ENCODE measurements at places on chromosomes 3 and 15.

- no peak for DNase-seq
Observed at GRCh38 chr15:93820566-93820965, 410.8 kb upstream of the MCTP2 start.

DNA sequence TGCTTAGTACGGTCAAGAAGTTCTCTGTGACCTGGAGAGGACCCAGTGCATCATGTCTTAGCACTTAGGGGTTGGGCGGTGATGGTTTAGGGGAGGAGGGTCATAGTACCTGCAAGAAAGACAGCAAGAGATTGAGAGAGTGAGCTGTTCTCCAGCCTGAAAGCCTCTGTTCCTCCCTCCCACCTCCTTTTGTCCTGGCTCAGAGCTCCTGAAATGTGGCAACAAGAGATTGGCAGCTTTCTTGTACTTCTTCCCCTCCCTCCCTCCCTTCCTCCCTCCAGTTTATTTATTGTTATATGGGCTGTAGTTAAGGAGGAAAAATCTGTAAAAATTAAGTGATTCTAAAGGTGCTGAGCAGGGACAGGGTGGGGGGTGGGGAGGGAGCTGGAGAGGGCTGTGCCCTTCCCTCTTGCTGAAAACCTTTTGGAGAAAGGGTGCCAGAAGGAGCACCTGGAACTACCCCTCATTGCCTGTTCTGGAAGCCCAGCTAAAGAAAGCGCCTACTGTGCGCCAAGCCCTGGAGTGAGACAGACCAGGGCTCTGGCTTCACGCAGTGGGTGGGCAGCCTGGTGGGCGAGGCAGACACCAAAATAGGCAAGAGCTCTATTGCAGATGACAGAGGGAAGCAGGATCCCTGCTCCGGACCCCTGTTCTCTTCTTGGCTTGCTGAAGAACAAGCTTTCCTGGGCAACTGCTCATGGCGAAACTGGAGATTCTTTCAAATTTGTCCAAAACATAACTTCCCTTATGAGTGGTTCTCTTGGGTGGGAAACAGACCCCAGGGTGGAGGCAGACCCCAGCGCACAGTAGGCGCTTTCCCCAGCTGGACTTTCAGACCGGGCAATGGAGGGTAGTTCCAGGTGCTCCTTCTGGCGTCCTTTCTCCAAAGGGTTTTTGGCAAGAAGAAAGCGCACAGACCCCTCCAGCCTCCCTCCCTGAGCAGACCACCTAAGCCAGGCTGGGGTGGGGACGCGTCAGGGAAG lies 35.6 kb downstream of the LINGO1 start:
- DNase-seq = no peak

DNA sequence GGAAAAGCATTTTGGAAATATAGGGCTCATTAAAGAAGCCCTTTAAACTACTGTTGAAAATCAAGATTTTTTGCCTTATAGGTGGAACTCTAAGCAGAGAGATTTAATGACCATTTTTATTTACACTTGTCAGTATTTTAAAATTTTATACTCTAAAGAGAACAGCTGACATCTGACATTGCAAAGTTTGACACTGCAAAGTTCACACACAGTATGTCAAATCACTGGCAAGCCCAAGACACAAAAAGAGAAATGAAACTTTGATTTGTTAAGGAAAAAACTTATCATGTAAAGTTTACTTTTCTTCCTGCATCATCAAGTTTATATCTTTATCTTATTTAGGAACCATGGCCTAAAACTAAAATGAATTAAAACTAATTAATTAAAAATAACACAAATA lies 40.2 kb downstream of the DPH6 start:
- DNase-seq = no peak

DNA sequence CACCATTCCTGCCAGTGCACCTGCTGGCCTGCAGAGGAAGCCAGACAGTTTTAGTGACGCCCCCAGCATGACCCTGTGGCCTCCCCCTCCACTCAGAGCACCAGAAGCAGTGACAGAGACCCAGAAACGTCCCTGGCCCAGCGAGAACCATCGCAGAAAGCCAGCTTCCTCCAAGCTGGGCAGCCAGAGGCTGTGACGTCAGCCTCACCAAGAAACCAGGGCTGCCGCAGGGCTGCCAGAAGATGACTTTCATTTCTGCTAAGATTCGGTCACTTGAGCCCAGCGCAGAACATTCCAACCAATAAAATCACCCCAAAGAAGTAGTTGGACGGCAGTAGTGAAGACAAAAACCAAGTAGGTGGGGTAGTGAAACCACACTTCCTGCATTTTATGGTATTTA lies 29.6 kb upstream of the RPL32 start:
- DNase-seq = no peak

DNA sequence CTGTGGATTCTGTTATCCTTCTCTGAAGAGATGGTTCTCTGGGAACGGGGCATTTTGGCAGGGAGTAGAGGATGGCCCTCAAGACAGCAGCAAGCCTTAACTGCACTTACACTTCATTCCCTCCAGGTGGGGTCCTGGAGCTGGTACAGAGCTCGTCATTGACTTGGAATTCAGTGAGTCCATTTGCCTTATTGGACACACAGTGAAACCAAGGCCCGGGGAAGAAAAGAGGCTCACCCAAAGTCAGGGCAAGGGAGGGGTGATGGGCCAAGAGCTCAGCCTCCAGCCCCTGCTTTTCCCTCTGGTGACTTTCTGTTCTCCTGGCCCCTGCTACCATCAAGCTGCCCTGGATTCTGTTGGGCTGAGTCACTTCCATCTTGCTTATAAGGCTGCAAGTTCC lies 125.6 kb downstream of the ETFA start:
- DNase-seq = no peak

DNA sequence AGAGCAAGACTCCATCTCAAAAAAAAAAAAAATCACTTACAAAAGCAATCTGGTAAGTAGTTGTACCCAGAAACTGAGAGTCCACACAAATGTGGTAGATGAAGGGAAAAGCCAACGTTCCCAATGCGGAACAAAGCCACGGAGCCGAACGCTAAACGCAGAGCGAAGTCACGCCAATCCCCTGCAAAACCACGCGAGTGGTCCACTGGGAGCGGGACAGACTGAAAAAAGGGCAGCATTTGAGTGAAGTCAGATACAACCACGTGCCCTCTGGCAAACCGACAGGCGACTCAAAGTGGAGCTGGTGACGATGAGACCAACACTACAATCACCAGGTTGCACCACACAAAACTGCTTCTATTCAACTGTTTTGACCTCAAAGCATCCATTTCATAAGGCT lies 246.1 kb upstream of the LYSMD4 start:
- DNase-seq = no peak

DNA sequence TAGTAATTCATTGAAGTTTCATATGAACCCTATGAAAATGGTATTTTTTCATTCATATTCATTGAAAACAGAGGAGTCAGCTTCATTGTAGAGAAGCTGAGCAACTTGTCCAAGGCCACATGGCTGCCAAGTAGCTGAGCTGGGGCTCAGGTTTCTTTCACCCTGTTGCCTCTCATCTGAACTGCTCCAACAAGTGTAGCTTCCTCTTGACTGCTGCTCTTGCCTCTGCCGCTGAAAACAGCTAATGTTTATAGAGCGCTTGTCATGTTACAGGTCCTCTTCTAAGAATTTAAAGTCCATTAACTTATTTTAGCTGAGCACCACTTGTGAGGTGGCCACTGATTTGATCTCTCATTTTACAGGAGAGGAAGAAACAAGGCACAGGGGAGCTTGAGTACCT lies 81.1 kb downstream of the PDCD6IP start:
- DNase-seq = no peak

DNA sequence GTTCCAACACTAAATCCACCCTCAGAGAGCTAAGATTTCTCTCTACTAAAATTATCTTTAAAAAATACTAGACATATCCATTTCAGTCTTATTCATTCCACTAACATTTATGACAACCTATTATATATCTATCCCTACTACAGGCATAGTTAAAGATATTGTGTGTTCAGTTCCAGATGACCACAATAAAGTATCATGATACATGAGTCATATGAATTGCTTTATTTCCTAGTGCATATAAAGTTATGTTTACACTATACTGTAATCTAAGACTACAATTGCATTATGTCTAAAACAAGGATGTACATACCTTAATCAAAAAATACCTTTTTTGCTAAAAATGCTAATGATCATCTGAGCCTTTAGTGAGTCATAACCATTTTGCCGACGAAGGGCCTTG lies 19.4 kb downstream of the SHOX2 start:
- DNase-seq = no peak

DNA sequence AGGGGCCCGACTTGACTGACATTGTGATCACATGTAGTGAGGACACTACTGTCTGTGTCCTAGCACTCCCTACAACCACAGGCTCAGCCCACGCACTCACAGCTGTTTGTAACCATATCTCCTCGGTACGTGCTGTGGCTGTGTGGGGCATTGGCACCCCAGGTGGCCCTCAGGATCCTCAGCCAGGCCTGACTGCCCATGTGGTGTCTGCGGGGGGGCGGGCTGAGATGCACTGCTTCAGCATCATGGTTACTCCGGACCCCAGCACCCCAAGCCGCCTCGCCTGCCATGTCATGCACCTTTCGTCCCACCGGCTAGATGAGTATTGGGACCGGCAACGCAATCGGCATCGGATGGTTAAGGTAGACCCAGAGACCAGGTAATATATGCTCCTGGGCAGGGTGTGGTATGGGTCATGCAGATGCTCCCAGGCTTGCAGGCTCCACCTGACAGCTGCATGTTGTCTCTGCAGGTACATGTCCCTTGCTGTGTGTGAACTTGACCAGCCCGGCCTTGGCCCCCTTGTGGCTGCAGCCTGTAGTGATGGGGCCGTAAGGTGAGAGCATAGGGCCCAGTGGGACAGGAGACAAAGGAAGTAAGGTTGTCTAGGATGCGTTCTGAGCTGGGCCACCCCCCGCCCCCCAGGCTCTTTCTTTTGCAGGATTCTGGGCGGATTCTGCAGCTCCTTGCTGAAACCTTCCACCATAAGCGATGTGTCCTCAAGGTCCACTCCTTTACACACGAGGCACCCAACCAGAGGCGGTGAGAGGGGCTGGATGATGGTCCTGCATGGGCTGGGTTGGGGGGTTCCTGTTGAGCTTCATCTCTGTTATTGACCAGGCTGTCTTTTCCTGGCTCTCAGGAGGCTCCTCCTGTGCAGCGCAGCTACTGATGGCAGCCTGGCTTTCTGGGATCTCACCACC lies 4.4 kb downstream of the DALRD3 start:
- DNase-seq = no peak

DNA sequence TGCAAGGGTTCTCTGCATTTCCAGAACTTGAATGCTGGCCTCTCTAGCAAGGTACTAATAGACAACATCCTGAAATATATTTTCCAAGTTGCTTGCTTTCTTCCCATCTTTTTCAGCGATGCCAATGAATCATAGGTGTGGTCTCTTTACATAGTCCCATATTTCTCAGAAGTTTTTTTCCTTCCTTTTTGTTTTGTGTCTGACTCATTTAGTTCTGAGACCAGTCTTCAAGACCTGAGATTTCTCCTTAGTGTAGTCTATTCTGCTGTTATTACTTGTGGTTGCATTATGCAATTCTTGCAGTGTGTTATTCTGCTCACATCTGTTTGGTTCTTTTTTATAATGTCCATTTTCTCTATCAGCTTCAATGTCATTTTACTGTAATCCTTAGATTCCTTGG lies 1265.0 kb upstream of the ALCAM start:
- DNase-seq = no peak

- no peak for DNase-seq
Observed at GRCh38 chr3:122081543-122082247, 26.5 kb downstream of the CD86 start.

- no peak for DNase-seq
Observed at GRCh38 chr3:163605915-163606314, 1472.4 kb downstream of the SI start.

Data from activated effector memory CD4-positive, alpha-beta T cell treated with Interleukin-2 at 50 U/mL for 16 hours (primary cell).